ENCODE measurements at places on chromosomes 2 and 18.

DNA sequence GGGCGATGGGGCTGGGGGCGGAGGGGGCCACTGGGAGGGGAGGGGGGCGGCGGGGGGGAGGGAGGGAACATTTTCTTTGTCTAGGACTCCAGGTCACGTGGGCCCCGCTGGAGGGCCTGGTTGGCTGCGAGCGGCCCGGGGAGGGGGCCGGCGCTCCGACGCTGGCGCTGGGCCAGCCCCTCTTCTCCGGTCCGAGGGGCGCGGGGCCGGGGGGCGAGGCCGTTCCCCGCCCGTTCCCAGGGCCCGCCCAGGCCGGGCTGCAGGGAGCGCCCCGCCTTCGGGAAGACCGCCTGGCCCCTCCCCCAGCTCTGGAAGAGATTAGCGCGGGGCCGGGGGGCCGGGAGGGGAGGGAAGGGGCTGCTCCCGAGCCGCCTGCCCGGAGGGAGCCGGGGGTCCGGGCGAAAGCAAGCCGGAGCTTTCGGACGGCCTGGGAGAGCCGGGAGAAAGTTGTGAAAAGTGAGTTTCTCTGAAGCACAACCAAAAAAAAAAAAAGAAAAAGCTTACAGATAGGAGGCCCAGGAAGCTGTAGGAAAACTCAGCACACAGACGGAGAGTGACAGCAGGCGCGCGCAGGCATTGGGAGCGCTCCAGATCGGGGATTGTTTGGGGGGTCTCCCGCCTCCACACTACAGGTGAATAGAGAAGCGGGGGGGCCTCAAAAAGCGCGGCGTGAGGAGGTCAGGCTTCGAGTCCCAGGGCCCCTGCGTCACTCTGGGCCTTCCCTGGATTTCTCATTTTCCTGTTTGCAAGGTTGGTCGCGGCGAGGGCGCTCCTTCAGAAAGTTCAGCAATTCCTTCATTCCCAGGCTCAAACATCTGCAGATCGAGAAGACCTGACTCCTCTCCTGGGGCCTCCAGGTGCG lies 84.1 kb upstream of the POMC start:
- DNase-seq: peak; percentile 78

DNA sequence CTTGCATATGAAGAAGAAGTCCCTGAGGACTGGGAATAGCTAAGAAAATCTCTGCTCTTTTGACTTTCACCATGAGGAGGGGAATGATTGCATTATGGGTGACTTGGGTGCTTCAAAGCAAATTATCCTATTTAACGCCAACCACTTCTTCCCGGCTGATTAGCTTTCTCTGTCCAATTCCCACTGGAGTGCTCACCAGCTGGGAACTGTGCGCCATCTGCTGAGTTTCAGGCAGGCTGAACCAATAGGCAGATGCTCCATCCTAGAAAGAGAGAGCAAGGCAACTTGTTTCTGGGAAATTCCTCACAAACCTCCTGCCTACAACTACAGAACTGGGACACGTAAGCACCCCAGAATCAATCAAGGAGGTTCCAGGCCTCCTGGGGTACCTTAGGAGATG lies 49.4 kb downstream of the POLE4 start:
- no peak for DNase-seq

DNA sequence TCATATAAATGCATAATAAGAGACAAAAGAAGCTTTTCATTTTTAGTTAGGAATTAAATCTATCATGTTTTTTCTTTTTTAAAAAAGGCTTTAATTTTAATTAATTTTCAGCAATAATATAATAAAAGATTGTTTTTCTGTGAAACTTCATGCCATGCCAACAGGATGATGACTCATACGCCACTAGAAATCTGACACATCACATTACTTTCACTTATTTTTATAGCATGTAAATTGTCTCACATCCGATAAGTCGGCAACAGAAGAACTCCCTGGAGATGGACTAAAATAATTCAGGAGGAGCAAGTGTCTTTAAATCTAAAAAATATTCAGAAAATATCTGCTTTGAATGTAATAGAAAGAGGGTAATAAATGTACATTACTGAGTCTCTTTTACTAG lies 1024.2 kb upstream of the ACVR2A start:
- no peak for DNase-seq

GRCh38 chr2:109459485-109459884 lies 154.3 kb downstream of the SEPTIN10 start:
- no peak for DNase-seq

DNA sequence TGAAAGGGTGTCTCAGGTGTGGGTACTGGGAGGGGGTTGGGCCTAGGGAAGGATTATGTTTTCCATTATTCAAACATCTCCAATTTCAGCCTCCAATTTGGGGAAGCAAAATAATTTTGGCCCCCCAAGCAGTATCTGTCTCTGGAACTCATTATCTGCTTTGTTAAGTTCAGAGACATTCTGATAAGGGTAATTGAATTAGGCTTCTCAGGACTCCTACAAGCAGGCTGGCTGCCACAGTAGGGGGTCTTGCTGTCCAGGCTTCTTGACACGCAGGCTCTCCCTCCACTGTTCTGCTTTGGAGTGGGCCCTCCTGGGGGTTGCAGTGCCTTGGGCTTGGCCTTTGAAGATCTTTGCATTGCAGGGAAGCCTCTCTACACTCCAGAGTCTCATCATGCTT lies 108.1 kb upstream of the SIX2 start:
- DNase-seq: no peak

DNA sequence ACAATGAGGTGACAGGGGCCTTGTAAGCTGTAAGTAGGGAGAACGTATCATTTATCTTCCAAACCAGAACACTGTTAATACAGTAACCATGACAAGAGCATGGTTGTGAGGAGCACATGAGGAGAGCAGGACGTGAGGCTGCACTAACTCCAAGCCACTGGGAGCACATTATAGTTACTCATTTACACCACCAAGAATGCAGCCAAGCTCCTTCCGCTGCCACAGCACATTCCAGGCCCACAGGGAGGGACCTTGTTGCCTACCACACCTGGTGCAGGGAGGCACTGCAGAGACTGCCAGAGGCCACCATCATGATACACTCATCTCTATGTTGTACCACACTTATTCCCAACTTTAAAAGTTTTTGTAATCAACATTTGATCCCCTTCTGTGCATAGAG lies 13.5 kb upstream of the SFXN5 start:
- DNase-seq: no peak

DNA sequence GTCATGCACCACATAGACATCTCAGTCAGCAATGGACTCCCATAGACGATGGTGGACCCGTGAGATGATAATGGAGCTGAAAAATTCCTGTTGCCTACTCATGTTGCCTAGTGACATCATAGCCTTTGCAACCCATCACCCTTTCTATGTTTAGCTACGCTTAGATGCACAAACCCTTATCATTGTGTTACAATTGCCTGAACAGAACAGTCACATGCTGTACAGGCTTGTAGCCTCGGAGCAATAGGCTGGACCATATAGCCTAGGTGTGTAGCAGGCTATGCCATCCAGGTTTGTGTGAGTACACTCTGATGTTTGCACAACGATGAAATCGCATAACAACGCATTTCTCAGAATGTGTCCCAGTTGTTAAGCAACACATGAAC lies 221.6 kb downstream of the ALPK2 start:
- DNase-seq: no peak

- no peak for DNase-seq
These were observed 136.8 kb downstream of the TMEM163 start for GRCh38 chr2:134581877-134582546.

DNA sequence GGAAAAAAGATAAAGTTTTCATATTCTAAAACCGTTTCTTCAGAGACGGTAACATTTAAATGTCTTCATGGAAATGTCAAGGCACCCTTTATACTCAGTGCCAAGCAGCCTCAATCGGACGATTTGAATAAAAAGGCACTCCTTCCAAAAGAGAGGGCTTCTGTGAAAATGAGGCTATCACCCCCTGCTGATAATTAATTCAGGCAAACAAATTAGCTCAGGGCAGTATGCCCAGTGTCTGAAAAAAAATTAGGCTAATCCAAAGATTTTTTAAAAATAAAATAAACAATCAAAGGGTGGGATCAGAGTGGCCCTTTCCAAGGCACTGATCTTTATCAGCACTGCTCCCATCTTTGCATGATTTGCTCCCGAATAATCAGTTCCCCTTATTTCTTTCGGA lies 151.0 kb upstream of the PID1 start:
- DNase-seq: no peak

- DNase-seq: no peak
These were observed 262.8 kb downstream of the KCNE4 start for GRCh38 chr2:223314811-223315210.
